ENCODE measurements at places on chromosomes 1 and 21.

- peak; percentile 65 for DNase-seq
Measured at GRCh38 chr1:232968965-232969364, 18.6 kb downstream of the NTPCR start.

DNA sequence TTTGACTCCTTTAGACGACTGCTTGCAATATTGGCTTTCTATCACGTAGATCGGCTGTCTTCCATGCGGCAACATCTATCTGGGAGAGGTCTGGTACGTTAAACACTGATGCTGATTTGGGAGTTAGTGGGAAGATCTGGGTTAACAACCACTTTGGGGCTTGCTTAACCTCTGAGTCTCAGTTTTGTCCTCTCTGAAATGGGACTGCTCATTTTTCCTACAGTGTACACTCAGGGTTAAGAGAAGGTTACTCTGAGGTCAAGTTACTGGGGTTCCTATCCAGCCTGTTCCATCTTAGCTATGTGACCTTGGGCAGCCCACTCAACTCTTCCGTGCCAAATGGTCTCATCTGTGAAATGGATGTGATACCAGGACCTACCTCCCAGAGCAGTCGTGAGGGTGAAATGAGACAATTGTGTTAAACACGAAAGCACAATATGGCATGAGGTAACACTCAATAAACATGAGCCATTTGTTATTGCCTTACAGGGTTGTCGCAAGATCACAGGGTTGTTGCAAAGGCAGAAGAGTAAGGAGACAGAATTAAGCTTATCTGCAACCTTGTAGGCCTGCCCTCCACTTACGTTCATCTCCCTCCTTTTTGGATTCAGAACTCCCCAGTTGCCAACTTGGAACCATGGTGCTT, 5.6 kb downstream of the ABCA4 start:
- no peak for DNase-seq

DNA sequence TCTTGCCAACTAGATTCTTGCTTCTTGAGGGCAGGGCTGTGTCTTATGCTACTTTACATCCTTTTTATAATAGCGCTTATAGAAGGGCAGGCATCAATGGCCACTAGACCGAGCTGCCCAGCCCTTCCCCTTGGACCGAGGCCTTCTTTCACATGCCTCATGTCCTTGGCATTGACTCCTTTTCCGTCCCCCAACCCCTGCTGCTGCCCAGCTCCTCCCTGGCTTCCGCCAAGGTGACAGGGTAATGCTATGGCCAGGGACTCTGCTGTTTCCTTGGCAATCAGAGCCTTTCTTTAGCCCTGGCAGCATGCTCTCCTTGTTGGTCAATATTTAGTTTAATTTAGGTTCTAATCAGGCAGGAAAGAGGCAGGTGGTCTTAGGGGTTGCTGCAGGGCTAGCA, 48.2 kb downstream of the DDX20 start:
- no peak for DNase-seq

- no peak for DNase-seq
Measured at GRCh38 chr1:198135366-198135765, 21.4 kb upstream of the NEK7 start.

DNA sequence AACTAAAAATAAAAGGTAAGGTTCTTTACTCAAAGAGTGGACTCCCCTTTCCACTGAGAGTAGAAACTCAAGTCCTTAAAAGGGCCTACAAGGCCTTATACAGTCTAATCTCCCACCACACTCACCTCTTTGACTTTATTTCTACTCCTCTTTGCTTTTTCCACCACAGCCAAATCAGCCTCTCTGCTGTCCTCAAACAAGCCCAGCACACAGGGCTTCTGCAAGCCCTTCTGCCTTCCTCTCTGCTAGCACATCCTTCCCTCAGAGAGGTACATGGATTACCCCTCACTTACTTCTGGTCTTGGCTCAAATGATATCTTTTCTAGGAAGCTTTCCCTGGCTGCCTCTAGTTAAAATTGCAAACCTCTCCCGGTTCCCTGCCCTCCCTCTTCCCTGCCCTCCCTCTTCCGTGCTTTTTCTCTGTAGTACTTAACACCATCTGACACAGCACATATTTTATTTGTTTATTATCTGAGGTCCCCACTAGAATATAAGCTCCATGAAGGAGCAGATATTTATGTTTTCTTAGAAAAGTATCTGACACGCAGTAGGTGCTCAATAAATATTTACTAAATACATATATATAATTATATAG, 1.7 kb downstream of the LYST start:
- peak; percentile 45 for DNase-seq

DNA sequence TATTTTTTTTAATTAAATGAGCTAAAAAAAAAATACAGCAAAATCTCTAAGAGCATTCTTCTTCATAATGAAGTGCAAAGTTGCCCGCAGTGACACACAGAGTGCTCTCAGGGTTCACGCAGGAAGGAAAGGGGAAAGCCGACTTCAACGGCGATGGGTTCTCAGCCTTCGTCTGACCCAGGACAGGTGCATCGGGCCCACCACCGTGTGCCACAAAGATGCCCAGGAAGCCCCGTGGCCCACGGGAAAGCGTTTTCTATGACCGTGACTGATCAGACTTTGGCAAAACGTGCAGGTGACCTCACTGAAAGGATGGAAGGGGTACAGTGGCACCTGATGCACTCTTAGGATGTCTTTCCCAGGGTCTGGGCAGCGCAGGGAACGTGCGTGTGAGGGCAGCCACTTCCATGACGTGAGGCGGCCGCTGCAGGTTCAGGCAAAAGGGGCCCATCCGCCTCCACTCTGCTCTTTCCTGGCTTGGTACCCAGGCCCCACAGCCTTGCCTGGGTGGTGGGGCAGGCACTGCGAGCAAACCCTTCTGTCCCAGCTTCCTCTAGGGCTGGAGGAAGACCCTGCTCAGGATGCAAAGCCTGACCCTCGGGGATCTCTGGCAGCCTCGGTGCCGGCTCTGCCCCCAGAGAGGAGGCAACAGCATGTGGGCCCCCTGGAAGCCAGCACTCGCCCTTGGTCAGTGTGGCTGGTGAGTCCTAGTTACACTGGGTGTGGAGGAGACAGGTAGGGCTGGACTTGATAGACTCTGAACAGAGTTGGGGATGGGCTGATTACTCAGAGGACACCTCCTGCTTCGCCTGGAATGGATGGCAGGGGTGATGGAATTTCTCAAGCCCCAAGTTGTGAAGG, 8.3 kb downstream of the LRRC47 start:
- DNase-seq = no peak

DNA sequence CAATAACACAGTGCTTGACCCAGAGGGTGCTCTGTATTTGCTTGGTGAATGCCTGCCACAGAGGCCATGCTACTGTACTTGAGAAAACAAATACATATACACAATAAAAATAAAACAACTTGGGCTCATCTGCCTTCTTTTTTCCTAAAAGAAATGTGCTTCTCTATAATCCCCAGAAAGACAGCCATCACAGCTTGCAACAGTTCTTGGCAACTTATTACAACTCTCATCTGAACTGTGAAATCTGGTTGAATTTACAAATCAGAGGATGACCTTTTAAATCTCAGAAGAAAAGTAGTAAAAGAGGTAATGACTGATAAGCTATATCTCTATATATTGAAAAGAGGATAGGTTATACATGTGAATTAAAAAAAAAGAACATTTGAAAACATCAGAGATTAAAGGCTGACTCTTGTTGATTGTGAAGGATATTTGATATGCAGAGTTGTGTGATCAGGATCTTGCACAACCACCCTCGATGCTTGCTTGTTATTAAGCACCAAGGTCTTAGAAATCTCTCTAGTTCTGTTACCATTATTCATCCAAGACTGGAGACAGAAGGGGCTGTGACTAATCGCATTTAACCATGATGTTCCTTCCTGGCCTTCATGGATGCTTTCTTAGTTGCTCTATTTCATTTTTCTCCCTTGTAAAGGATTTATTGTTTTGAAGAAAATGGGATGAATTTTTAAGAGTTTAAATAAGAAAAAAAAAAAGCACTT, 213.4 kb downstream of the APP start:
- peak; percentile 89 for DNase-seq

- no peak for DNase-seq
Measured at GRCh38 chr1:17844185-17844826, 89.2 kb downstream of the ACTL8 start.

- peak; percentile 11 for DNase-seq
Measured at GRCh38 chr1:76867342-76868130, at the start of gene ST6GALNAC5. Gene ST6GALNAC5, plus strand, starts transcription at chr1:76867480.

GRCh38 chr1:66282343-66282852, 251.6 kb upstream of the SGIP1 start:
- DNase-seq = peak; percentile 91

DNA sequence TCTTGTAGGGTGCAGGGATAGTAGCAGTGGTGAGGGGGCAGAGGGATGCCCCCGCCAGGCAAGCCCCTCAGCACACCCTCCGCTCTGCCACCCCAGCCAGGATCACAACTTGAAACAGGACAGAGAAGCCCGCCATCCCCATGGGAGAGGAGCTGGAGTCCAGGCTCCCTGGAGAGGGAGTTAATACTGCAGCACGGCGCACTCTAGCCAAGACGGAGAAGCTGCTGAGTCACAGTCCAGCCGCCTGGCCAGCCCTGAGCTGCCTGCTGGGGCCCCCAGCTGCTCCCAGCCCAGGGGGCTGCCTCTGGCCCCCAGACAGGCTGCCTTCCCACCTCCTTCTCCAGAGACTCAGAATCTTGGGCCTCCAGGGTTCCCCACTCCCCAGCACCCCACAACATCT, 87.2 kb downstream of the SYT2 start:
- DNase-seq = peak; percentile 64

- DNase-seq = no peak
Measured at GRCh38 chr1:27106561-27107323, 48.2 kb downstream of the SLC9A1 start.

DNA sequence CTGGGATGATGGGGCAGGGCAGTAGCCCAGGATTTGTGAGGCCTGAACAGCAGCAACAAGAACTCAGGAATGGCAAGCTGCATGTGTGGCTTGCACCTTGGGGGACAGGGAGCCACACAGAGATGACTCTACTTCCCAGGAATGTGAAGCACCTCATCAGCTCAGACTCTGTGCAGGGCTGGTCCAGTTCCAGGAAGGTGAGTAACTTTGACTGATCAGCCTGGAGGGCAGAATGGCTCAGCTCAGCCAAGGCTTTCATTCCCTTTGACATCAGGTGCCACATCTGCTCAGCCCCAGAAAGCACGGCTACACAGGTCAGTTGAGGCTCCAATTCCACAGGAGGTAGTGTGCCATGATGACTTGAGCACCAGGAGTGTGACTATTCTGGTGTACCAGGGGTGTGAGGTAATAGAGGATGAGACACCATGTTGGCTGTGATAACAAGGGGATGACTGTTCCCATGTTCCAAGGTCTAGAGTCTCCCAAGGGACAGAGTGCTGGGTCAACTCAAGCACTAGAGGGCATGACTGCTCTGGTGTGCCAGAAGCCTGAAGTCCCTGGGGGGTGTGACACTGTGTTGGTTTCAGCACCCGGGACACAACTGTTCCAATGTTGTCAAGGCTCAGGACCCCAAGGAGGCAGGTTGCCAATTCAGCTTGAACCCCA, 625.8 kb upstream of the ADGRL2 start:
- DNase-seq = peak; percentile 81

DNA sequence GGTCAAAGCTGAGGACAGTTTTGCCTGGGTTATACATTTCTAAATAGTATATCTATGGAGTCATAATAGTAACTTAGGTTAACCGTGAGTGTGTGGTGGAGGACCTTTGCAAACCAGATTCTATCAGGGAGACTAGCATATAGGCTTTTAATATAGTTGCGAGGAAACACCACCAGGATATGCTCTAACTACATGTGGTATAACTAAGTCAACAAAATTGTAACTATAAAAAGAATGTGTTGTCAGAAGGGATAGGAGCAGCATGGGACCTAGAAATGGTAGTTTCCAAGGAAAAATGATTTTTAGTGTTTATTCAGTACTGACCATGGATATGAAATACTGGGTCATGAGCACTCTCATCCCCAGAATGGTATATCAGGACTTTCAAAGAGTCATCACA, 338.1 kb downstream of the TGFB2 start:
- peak; percentile 39 for DNase-seq

- peak; percentile 86 for DNase-seq
Measured at GRCh38 chr1:156291226-156292061, 4.0 kb downstream of the GLMP start.

DNA sequence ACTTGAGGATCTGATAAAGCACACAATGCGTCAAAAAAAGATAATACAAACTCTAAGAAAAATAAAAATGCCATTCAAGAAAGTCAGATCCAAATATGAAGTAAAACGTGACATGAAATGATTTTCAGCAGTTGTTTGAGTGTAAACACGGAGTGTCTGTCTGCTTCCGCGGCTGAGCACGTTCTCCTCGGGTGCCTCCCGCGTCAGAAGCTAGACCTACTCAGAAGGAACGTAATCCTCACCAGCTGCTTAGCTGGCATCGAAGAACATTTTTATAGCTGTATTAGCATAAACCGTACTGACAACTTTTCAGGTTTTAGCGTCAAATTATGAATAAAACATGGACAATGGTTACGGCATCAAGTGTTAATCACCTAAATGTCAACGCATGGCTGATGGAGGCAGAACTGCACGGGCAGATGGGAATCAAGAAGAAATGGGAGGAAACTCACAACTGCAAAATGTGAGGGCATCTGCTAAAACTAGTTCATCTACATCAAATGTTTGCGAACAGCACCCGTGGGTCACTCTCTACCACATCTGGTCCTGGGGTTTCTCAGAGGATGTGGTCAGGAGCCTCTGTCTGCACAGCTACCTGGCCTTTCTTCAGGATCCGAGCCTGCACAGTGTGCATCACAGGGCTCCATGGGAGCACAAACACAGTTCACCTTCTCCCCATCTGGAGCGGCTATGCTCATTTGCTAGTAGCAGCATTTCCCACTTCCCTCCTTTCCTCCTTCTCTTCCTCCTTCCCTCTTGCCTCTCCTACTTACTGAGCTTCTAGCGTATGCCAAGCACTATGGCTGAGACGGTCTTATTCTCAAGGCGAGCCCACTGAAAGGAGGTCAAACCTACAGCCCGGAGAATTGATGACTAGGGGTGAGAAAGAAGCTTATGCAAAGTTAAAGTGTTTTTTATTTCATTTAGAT, 40.0 kb downstream of the RCAN1 start:
- no peak for DNase-seq

GRCh38 chr1:42316292-42316691, 18.7 kb downstream of the FOXJ3 start:
- no peak for DNase-seq

DNA sequence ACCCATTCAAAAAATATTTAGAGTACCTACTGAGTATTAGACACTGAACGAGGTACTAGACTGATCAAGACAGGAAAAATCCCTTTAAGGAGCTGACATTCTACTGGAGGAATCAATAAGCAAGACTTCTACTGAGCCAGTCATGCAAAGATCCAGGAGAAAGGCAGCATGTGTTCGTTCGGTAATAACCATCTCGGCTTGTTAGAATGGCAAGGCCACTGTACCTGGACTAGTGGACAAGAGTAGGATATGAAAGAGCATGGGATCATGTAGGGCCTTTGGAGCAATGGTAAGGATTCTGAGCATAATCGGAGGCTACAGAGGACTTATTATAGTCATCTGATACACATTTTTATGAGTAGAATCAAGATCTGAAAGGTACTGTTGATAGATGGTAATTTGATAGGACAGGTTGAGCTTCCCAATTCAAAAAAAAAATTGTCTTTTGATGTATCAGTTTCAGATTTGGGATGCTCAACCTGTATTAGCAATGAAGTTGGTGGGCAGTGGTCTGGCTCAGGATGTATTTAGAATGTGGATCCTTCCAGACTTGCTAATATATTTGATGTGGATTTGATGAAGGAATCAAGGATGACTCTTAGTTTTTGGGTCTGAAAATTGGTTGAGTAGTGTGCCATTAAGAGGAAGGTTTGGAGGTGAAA, 2.3 kb downstream of the COX20 start:
- DNase-seq = no peak

- DNase-seq = no peak
Measured at GRCh38 chr1:19327301-19327700, 15.2 kb downstream of the SLC66A1 start.
